ENCODE measurements at places on chromosomes 7 and 10.

GRCh38 chr10:118315629-118316028 is 26.5 kb downstream of the FAM204A start:
- DNase-seq = no peak

- no peak for DNase-seq
Observed at GRCh38 chr7:76267107-76267893, 35.2 kb upstream of the HSPB1 start.

- no peak for DNase-seq
Observed at GRCh38 chr7:130883928-130884327, 149.9 kb upstream of the KLF14 start.

DNA sequence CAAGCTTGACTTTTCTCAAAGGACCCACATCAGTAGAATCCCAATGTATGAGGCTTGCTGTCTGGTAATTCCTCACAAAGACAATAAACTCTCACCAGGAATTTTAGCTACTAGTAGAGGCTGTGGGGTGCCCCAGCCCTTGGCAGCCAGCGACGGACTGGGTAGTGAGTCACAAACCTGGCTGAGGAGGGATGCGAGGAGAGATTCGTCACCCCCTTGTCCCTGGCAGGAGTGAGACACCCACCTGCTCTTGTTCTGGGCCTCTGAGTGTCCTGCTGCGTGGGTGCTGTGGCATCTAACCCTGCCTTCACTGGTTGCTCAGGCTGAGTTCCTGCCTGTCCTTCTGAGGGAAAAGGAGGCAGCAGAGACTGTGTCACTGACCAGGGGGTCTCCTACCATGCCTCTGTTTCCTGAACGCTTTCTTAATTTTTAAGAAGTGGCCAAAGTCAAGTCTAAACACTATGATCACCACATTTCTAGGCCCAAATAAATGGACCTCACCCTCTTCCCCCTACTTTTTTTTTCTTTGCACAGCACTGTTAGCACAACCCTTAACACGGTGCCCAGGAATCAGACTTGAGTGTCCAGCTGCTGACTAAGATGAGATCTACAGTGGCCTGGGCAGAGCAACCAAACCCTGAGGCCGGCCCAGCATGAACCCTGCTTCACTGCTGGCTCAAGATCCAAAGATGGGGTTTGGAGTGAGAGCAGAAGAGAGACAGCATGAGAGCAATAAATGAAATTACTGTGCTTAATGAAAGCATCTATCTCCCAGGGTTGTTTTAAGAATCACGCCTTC is 146.4 kb downstream of the ANLN start:
- no peak for DNase-seq

Measured in GM03348 (cell line).